ENCODE measurements at places on chromosomes 7 and 10.

DNA sequence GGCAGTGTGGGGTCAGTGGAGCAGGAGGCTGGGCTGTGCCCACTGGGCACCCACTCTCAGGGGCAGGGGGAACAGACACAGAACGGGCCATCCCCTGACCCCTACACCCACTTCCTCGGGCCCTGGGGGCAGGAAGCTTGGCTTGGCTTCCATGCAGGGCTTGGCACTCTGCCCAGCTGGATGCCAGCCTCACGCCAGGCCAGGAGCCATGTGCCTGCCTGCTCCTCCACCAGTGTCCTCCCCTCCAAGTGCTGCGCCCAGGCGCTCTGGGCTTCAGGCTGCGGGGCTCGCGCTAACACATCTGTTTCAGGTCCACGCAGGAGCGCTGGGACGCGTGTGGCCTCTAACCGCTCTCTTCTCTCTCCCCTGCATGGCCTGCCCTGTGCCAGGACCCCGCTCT lies 12.7 kb downstream of the LDB3 start:
- ATAC-seq, result no peak

- no peak for ATAC-seq
These were observed 238.1 kb downstream of the CAMK1D start for GRCh38 chr10:12587451-12587888.

- no peak for ATAC-seq
These were observed 431.2 kb upstream of the C7orf33 start for GRCh38 chr7:148159331-148159730.

DNA sequence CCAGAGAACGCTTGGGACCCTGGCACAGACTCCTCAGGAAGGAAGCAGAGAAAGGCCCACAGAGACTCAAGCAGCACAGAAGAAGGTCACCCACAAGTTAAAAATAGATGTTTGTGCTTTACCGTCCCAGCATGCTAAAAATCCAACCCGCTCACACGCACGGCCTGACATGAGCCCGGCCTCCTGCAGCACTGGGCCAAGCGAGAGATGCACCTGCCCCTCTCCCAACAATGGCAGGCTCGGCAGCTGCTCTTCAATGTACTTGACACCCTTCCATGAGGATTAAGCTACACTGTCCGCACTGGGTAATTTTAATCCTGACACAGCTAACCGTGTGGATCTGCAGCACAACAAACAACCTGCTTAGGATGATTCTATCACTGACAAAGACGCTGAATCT lies 9.3 kb downstream of the DIP2C start:
- ATAC-seq, result no peak

DNA sequence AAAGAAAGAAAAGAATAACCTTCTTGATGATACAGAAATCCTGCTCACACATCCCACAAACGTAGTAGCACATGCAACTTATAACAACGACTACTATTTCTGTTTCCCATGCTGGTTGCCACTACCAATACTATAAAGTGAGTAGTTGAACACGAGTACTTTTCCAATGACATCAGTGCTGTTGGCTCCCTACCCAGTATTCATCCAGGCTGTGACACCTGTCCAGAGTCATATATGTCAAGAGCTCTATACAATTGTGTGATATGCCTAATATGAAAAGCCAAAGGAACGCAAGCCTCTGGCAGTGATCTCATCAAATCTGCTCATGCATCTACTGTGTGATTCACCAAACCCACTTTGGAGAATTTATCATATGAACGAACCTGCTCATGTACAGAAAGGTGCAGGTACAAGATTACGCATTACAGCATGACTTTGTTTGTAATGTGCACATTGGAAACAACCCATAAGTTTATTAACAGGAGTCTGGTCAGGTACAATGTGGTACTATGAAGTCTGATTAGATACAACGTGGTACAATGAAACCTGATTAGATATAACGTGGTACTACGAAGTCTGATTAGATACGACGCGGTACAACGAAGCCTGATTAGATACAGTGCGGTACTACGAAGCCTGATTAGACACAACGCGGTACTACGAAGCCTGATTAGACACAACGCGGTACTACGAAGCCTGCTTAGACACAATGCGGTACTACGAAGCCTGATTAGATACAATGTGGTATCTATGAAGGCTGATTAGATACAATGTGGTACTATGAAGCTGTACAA lies 5.8 kb upstream of the ITIH5 start:
- no peak for ATAC-seq

DNA sequence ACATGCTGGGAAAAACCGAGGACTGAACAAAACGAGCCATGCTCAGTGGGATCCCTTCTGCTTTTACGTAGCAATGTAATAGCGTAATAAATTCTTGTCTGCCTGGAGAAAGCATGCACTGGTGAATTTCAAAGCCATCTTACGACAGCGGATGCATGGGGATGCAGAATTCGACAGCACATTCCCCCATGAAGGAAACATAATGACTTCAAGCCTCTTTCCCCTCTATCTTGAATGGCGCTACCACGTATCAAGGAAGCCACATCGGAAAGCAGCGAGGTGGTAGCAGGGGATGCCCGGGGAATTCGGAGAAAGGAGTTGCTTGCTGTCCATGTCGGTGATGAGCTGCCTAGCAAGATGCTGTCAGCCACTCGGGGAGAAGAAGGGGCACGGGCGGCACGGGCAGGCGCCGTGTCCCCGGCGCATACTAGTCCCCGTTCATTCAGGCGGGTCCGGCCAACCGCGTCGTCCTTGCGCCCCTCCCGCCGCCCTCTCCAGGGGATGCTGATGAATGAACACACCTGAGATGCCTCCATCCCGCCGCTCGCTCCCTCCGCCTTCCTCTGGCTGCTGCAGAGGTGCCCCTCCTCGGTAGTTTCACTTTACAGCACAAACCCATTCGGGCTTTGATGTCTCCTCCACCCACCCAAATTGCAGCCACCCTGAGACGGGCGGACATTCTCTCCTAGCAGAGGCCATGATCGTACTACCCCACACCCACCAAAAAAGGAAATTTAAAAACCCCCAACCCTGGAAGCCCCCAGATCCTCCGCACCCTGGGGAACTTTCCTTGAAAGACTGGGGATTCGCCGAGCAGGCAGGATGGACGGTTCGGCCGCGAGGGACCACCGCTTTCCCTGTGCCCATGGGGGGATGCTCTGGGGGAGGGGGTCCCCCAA lies 644 bp downstream of the SORBS1 start:
- ATAC-seq, result peak; percentile 31

DNA sequence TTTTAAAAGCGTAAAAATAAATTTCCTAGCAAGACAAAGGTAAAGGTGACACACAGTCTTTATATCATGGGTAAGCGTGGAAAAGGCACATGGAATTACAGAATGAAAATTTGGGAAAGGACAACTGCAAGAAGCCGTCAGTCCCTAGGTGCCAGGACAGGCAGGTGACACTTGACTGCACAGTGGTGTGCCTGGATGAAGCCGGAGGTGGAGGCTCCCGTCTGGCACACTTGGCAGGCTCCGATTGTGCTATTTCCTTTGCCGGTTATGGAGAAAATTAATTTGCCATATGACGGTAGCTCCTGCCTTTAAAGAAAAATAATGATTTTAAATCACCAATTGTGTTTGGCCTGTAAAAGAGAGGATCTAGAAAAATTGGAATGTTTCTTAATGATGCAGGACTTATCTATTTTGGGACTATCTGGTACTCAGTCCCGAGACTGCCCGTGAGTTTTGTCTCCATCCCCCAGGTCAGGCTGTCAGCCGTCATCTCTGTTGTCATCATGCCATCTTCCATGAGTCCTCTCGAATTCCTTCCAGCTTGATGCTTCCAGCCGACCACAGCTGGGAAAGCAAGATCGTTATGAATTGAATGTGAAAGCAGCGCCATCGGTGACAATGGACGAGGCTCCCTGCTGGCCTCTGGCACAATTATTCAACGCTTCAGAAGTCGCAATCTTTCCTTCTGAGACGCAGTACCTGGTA lies 56.2 kb upstream of the MGMT start:
- ATAC-seq, result no peak

GRCh38 chr7:83613232-83613631 lies 35.7 kb downstream of the SEMA3E start:
- ATAC-seq, result no peak

- ATAC-seq, result no peak
These were observed 111.5 kb upstream of the SVIL start for GRCh38 chr10:29746080-29746797.

DNA sequence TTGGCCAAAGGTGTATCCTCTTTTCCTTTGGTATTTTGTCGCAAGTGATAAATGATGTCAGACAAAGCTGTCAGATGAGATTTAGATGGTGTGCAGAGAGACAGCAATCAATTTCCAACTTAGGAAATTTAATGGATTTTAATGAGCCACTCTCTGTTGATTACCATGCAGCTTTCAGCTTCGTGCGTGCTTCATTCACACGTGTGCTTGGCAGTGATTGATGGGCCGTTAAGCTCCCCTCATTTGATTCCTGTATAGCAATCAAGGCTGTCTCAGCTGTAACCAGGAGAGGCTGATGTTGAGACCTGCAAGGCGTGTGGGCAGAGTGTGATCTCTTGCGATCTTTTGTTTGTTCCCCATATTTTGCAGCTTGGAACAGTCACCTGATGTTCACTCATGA lies 439.6 kb downstream of the CALN1 start:
- no peak for ATAC-seq

GRCh38 chr10:116742367-116743265 lies at the start of gene HSPA12A:
TSS of gene HSPA12A (minus strand) at chr10:116742566. CDS start at chr10:116742469, 97 bp downstream.
- peak; percentile 79 for ATAC-seq

- ATAC-seq, result no peak
These were observed 161.3 kb downstream of the KLF6 start for GRCh38 chr10:3623746-3624145.

DNA sequence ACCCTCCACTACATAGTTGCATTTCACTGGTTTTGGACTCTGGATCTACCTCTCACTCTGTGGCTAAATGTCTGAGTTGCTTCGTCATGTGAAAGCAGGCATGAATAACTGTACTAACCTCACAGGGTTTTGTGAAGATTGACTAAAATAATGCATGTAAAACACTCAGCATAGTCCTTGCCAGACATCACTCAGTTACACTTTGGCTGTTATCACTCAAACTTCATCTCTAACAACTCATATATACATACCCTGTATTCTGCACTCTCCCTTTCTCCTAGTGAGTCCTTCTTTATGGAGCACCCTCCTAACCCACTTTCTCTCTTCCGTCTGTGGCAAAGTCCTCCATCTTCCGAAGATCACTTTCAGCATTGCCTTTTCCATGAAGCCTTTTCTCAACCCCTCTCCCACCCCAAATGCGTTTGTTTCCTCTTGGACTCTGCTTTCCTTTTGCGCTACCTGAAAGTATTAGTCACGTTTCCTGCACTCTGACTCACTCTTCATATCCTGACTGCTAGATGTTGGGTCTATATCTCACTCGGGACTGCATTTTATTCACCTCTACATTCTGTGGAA lies 72.6 kb downstream of the OSBPL3 start:
- peak; percentile 86 for ATAC-seq

GRCh38 chr10:68938117-68938516 lies 17.9 kb upstream of the DDX21 start:
- ATAC-seq, result no peak

GRCh38 chr7:22833113-22833855 lies 10.6 kb upstream of the TOMM7 start:
- no peak for ATAC-seq

GRCh38 chr10:6595499-6595898 lies 15.4 kb upstream of the PRKCQ start:
- no peak for ATAC-seq

DNA sequence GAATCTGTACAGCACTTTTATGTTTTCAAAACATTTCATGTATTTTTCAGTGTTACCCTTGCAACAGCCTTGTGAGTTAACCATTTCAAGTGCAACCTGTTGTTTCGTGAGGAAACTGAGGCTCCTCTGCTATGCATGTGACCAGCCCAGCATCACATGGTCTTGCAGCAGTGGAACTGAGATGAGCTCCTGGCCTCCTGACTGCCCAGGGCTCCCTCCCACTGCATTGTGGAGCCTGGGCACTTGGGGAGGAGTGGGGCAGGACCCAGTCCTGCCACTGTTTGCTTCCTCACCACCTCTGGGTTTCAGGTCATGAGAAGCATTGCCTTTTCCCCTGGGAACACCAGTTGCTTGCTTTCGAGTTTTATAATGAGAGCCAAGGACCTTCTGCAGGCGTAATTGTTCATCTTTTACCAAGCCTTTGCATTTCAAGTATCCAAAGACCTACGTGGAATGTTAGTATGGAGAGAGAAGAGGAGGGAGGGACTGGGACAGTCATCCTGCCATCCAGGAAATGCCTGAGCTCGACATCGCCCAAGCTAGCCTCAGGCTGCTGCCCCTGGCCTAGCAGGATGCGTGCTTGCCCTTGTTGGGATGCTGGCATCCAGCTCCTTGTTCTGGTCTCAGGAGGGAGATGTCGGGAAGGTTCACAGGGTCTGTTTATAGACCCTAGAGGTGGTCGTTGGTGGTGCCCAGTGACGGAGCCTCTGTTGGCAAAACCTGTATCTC lies 32.3 kb upstream of the BHLHA15 start:
- no peak for ATAC-seq

DNA sequence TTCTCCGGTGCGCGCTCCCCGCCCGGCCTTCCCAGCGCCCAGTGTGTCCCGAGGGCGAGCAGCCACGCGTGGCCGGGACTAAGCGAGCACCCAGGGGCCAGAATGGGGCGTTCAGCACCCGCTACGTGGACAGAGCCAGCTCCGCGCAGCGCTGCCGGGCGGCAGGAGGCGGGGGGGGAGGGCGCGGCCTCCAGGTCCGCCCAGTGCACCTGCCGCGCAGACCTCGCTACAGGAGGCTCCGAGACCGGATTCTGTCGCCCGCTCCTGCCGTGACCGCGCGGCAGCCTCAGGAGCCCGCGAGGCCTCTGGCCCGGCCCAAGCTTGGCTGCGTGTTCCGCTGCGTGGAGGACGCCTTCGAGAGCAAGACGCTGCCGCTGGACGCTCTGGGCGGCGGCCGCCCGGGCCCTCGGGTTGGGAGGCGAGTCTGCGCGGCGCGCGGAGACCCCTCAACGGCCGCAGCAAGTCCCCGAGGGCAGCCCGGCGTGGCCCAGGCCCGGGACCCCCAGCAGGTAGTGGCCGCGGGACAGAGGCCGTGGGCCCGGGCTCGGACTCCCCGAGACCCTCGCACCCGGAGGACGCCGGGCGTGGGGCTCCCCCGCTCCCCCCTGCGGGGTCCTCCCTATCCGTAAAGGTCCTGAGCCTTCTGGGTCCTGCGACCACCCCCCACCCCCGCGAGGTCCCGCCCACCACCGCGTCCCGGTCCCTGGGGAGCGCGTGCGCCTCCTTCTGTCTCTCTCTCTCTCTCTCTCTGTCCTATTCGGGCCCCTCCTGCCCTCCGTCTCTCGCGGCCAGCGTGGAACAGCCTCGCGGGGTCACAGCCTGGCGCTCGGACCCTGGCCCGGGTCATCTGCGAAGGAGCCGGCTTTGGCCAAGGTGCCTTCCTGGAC lies 904 bp upstream of the DPYSL4 start:
- peak; percentile 78 for ATAC-seq

- no peak for ATAC-seq
These were observed 8.2 kb downstream of the NKX2-3 start for GRCh38 chr10:99540657-99541531.

GRCh38 chr10:124685261-124685660 lies 58.9 kb downstream of the FAM53B start:
- no peak for ATAC-seq

GRCh38 chr10:72832701-72833100 lies 60.8 kb upstream of the OIT3 start:
- no peak for ATAC-seq

- ATAC-seq, result no peak
These were observed 131.3 kb downstream of the PLPP4 start for GRCh38 chr10:120588311-120588710.
